Calu3 (cell line): ENCODE measurements at places on chromosomes 11 and 22. TPM values are rescaled to one million over a fixed set of nuclear protein-coding genes. Genes with fewer than 3 reads are reported as not detected.

Gene VSIG10L2
- not detected in 2 replicates for total RNA-seq

Gene KRTAP5-9
- total RNA-seq, result 0.56 TPM in 1 of 2 replicates, not detected in the other

Gene CCDC87
- 0.91 and 1.0 TPM in 2 replicates for total RNA-seq

Gene NAV2
- 17.3 and 21.4 TPM in 2 replicates for total RNA-seq

Gene CNGA4
- 0.32 TPM in 1 of 2 replicates, not detected in the other for total RNA-seq
